Right renal cortex interstitium (tissue), 3 donors: ENCODE measurements at places on chromosomes 3 and 15. TPM values are rescaled to one million over a fixed set of nuclear protein-coding genes. Genes with fewer than 3 reads are reported as not detected.

Gene MESP1
- polyA plus RNA-seq: 1.5 TPM

Gene LMOD3
- polyA plus RNA-seq: 0.06 TPM

Gene NECTIN3
- polyA plus RNA-seq: 38.1 TPM

Gene CAMK2N2
- not detected for polyA plus RNA-seq

Gene KBTBD12
- 1.9 TPM for polyA plus RNA-seq

Gene IQCF5
- not detected for polyA plus RNA-seq

Gene TMIE
- polyA plus RNA-seq: 1.1 TPM

Gene TMEM108
- 3.2 TPM for polyA plus RNA-seq

Gene HTR3E
- polyA plus RNA-seq: not detected

Gene DZIP1L
- 13.3 TPM for polyA plus RNA-seq

Gene SST
- 0.26 TPM for polyA plus RNA-seq

Gene MST1
- 93.8 TPM for polyA plus RNA-seq

Gene BFSP2
- 0.67 TPM for polyA plus RNA-seq

Gene DNAH12
- 2.0 TPM for polyA plus RNA-seq

Gene FEZF2
- not detected for polyA plus RNA-seq

Gene TERC
- not detected for polyA plus RNA-seq

Gene CLDN16
- polyA plus RNA-seq: 49.3 TPM

Gene OR4F6
- polyA plus RNA-seq: not detected

Gene EXD1
- not detected for polyA plus RNA-seq

Gene KLHL40
- not detected for polyA plus RNA-seq

Gene TM6SF1
- polyA plus RNA-seq: 1.8 TPM

Gene LRRK1
- polyA plus RNA-seq: 1.7 TPM

Gene SCAANT1
- polyA plus RNA-seq: not detected

Gene ARIH1
- polyA plus RNA-seq: 196 TPM

Gene PAK6
- polyA plus RNA-seq: 5.5 TPM

Gene SLC28A1
- polyA plus RNA-seq: 4.7 TPM

Gene ZKSCAN7
- 15.3 TPM for polyA plus RNA-seq

Gene GREM1
- polyA plus RNA-seq: 0.12 TPM
